Right kidney (tissue), 9 donors: ENCODE measurements at places on chromosomes 11 and 22.

- no peak for DNase-seq
These were observed 7.8 kb downstream of the EMID1 start for GRCh38 chr22:29213493-29213892.

DNA sequence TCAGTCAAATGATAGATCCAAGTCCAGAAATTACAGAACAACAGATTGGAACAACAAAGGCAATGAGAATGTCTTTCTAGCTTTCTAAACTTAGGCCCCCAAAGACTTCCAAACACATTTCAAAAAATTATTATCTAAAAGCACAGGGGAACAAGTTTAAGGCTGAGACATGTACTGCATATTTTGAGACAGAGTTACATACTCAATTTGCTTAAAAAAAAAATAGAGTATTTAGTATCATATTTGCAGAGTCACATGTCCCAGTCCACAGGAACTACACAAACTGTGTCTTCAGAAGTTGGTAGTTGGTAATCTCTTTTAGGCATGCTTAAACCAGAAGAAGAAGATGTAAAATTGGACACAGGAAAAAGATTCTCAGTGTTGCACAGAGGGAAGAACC lies 127.2 kb downstream of the MAML2 start:
- no peak for DNase-seq

DNA sequence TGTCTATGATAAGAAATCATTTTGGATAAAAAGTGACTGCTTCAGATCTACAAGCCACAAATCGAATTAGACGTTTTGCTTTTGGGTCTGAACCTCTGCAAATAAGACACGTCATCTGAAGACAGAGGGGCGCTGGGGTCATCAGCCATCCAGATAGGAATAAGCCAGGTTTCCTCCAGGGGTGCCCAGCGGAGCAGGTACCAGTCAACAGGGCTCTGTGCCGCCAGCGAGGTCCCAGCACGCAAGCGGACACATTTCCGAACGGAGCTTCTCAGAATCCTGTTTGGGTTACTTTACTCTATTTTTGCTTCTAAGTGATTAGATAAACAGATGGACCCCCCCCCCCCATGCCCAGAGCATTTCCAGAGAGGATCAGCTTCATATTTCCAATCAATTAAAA lies 873.8 kb downstream of the BRD1 start:
- DNase-seq: no peak

DNA sequence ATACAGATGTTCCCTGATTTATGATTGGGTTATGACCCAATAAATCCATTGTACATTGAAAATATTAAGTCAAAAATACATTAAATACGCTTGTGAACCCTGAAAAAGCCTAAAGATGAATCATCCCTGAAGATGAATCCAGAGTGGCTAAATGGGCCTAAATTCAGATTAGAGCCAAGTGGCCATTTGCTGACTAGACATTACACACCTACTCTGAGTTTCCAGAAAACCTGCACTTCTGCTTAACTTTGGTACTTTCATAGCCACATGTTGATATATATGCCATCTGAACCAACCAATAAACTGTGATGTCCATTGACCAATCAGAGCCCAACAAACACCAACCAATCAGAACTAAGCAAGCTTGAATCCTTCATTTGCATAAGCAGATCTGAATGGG lies 106.9 kb downstream of the WT1 start:
- no peak for DNase-seq

DNA sequence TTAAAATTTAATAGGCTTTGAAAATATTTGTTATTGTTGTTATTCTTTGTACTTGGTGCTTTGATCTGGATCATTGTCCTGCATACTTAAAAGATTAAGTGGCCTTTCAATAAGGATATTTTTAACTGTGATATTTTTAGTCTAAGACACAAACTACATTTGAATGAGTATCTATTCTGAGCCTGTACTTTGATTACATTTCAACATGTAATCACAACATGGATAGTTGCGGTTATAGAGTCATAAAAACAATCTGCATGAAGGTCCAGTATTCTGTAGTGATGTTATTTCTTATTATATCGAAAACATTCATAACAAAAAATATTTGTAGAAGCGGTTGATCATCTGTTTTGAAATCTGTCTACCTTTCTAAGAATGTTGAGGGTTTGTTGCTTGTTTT lies 58.6 kb downstream of the HIPK3 start:
- DNase-seq: no peak

- no peak for DNase-seq
These were observed 16.3 kb downstream of the PARVA start for GRCh38 chr11:12393691-12394090.

DNA sequence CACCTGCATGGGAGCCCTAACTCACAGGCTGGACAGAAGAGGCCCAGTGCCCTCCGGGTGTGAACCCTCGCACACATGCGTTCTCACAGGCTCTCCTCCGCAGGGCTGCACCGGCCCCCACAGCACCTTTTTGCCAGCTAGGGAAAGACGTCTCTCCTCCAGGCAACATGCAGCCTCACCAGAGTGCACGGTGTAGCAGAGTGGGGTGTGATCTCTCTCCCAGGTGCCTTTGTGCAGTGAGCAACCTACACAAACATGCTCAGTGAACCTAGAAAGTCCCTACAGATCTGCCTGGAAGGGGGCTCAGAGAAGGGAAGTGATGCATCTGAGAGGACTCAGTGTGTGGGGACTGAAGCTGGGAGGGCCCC lies 3.7 kb upstream of the CARNS1 start:
- no peak for DNase-seq
